Activated T-helper 17 cell treated with anti-CD3 and anti-CD28 coated beads, Interleukin-2, amount 50 U/mL, for 72 hours (primary cell): ENCODE measurements at places on chromosomes 2 and 18.

DNA sequence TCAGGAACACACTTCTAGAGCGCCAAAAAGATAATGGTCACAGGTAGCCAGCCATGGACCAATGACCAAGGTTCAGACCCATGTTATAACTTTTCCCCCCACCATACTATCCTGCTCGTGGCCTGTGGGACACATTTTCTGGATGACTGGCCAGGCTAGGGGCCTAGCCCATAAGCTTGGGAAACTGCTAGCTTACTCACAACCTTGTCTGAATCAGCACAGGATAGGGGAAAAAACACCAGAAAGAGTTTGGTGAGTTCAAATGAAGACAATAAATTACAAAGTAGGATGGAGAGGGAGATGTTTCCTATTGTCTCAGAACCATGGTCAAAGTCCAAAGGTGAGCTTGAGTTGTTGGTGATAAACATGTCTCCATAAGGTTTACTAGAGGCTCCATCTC is 156.3 kb upstream of the CCDC68 start:
- no peak for ATAC-seq

- ATAC-seq = no peak
These were observed 55.9 kb upstream of the SP3 start for GRCh38 chr2:174020926-174021662.

- ATAC-seq = no peak
These were observed 394.6 kb upstream of the SETBP1 start for GRCh38 chr18:44286049-44286448.

DNA sequence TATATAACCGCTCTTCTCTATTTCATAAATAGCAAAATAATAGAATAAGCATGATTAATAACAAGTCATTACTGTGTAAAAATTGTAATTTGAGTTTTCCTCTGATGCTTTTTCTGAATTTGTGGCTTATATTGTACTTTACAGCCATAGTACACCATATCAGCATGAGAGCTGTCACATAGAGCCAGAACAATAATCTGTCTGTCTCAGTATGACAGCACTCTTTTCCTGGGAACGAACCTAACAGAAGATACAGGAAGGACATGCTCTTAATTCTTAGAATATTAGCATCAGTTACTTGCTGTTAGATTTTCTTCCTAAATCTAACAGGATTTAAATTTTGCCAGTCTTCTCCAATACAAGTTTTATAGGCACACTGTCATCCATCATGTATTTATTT is 21.3 kb upstream of the NRXN1 start:
- no peak for ATAC-seq

- ATAC-seq = peak; percentile 60
These were observed 8.6 kb upstream of the ZNF407 start for GRCh38 chr18:74589021-74589420.
